HTR-8/SVneo (cell line): ENCODE measurements at places on chromosomes 11 and 22.
A peak's percentile ranks its signal among the peaks of the same experiment; 100 is the strongest.

- no peak for DNase-seq
These were observed 67.6 kb upstream of the TEAD1 start for GRCh38 chr11:12606597-12606996.

GRCh38 chr11:44814881-44815592 is 88.3 kb downstream of the TSPAN18 start:
- no peak for DNase-seq

DNA sequence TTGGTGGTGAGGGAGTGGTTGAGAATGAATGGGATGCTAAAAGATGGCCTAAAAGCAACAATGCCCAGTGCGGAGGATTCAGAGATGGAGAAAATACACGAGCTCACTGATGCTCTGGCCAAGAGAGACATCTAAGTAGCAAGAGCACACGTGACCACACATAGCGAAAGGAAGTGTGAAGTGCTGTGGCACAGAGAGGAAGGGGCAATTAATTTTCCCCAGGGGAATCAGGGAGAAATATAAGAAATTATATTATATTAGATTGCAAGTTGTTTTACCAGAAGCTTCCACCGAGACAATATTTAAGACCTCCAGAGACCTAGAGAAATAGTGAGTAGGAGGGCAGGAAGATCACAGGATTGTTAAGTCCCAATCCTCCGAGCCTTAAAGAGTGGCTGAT is 80.6 kb downstream of the RCN1 start:
- DNase-seq: no peak

DNA sequence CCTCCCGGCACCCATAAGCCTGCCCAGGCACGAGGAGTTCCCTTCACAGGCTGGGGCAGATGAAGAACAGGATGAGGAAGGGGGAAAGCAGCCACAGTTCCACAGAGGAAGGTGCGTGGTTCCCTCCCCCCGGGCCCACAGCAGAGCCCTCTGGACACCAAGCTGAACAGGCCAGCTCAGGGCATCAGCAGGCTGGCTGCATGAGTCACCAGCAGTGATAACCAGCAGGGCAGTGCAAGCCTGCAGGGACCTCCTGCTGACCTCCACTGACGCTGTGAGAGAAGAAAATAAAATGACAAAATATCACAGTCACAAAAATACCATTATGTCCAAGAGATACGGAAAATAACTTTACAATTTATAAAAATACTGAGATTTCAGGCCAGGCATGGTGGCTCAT is 11.5 kb downstream of the RTL6 start:
- peak; percentile 51 for DNase-seq

- DNase-seq: peak; percentile 36
These were observed 17.3 kb downstream of the RPUSD4 start for GRCh38 chr11:126194121-126194543.

- no peak for DNase-seq
These were observed 93.5 kb downstream of the CCDC81 start for GRCh38 chr11:86468169-86468568.

- DNase-seq: no peak
These were observed 70.5 kb downstream of the FEZ1 start for GRCh38 chr11:125425601-125426000.

GRCh38 chr11:12509371-12509770 is 132.0 kb downstream of the PARVA start:
- DNase-seq: no peak

- DNase-seq: no peak
These were observed 58.3 kb downstream of the MRTFA start for GRCh38 chr22:40578171-40578570.

GRCh38 chr11:45147891-45148675 is 1.6 kb downstream of the PRDM11 start:
- DNase-seq: no peak

DNA sequence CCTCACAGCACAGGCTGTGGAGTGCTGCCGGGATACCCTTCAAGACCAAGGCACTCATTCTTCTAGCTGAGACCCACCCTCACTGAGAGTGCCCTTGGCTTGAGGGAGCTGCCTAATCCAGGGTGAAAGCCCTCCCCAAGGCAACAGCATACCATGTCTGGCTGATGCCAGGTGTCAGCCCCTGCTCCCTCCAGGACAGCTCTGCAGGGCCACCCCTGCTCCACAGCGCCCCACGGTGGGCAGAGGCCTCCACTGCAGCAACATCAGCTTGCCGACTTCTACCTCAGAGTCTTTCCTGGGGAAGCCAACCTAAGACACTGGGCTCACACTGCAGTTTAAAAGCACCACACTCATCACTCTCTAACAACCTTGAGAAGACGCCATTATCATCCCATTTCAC is 29.0 kb downstream of the TTLL1 start:
- peak; percentile 27 for DNase-seq

- DNase-seq: no peak
These were observed 5.6 kb downstream of the AP1B1 start for GRCh38 chr22:29382580-29383302.

- no peak for DNase-seq
These were observed 62.4 kb downstream of the CRYBB2 start for GRCh38 chr22:25281675-25282345.

GRCh38 chr11:106989078-106989455 is 29.2 kb downstream of the GUCY1A2 start:
- DNase-seq: no peak

DNA sequence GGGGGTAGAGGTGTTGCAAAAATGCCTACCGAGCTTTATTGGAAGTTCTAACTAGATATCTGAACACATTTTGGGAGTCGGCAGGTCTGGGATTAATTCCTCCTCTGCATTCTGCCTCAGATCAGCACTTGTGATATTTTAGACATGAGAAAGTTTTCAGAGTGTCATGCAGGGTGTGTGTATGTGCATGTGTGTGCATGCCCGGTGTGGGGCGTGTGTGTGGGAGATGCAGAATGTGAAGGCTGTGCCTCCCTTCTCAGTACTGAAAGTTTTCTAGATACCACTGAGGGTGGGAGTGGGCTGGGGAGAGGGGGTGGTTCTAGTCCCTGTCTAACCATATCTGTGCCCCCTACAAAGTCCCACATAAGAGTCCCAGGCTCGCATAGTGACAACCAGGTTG is 180.0 kb upstream of the NTM start:
- no peak for DNase-seq

GRCh38 chr11:4146070-4146771 is 51.6 kb downstream of the RRM1 start:
- DNase-seq: no peak

- no peak for DNase-seq
These were observed 821.1 kb downstream of the CNTN5 start for GRCh38 chr11:99841885-99842284.

DNA sequence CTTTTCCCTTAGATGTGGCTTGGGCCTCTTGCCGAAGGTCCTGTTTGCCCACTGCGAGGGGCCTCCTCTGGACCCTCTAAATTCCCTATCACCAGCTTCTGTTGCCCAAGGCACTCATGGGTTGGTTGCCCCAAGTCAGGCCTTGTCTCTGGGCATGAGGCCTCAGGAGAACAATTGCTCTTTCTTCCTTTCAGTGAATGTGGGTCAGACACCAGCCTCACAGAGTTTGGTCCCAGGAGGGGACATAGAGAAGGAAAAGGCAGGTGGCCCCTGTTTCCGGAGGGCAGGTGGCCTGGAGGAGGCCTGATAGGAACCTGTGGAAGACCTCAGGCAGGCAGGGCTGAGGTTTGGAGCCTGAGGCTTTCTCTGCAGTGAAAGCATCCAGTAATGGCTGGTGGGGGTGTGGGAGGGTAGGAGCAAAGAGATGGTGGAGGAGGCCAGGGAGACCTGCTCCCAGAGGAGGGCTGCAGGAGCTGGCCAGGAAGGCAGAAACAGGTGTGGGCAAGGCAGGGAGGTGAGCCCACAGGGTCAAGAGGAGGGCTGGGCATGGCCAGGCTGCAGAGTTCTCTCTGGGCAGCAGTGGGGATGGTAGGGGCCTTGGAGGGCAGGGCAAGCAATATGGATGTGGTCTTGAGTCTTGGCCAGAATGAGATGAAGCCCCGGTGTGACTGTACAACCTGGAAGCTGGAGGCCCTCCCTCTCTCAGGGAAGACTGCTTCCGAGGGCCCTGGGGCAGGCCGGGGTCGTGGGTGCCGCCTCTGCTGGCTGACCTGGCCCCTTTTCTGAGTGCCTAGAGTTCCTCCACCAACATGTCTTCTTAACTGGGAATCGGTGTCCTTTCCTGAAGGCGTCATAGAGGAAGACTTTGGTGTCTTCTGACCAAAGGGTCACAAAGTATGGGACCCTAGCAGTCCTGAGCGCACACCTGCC is 28.0 kb upstream of the LMO1 start:
- DNase-seq: no peak

GRCh38 chr11:42337786-42338455 is 878.5 kb upstream of the LRRC4C start:
- no peak for DNase-seq

DNA sequence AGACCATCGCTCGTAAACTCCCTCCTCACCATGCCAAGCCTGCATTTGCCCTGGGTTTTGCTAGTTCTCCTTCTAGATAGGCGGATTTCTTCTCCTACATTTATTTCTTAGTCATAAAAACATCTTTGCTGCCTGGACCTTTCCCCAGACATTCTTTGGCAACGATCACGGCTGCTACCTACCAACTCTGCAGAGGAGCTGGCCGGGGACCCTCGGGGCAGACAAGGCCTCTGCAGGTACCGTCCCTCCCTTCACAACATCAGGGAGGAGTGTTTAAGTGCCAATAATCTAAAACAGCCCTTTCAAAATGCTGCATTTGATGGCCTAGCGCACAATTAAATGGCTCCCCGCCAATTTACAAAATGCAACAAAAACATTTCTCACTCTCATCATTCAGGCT is 34.4 kb downstream of the BRD1 start:
- DNase-seq: no peak

DNA sequence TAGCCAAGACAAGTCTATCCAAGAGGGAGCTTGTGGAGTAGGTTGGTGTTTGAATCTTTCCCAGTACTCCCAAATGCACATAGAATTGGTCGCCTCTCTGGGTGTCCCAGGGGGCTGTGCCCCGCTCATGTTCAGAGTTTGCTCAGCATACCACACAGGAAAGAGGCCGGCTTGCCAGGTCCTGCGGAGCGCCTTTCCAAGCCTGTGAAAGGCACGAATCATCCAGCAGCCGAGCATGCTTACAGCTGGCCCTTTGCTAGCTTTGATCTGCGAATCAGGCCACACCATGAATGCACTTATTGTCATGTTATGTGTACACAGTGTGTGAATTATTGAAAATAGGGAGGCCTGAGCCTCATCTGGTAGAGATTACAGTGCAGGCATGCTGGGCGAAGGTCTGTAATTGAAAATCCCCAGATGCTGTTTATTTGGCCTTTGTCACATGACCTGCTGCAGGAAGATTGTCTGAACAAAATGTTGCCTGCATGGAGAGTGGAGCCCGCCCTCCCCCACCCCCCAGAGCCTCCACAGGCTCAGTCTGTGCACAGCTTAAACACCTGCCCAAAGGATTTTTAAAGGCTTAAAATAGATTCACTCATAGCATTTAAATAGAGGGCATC is 163.3 kb upstream of the RASSF10 start:
- no peak for DNase-seq

GRCh38 chr22:43567691-43568324 is 156.0 kb downstream of the MPPED1 start:
- DNase-seq: no peak

DNA sequence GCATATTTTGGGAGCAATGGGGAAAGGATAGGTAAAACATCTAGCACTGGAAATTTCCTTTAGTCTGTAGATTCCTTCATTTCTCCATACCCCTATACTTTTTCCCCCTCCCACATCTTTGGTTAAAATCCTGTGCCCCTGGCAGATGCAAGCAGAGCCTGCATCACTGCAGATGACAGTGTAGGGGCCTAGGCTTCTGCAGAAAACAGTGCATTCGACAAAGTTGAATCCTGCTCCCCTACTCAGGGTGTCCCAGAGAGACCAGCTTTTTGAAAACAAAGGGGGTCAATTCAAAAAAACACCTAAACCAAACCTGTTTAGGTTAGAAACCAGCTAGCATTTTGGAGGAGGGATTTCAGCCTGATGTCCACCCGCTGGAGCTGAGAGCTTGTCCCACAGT is 43.8 kb upstream of the BLID start:
- no peak for DNase-seq
